NCI-H526 (cell line): ENCODE measurements at places on chromosomes 5 and 9.
A peak's percentile ranks its signal among the peaks of the same experiment; 100 is the strongest.

- DNase-seq: no peak
Observed at GRCh38 chr5:6593148-6594016, 39.5 kb downstream of the NSUN2 start.

DNA sequence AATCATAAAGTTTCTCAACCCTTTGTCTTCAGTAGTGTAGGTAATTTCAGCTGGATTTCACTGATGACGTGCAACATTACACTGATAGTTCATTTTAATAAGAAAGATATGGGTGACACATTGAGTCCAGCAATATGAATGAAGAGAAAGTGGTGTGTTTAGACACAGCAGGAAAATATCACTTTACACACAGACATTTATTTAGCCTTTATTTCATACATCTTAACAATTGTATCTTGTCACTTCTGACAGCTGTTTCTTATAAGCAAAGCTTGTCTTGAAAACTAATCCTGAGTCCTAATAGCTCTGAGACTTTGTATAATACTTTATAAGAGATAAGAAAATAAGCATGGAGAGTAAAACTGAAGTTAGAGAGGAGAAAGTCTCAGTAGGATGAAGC lies 720.5 kb upstream of the NUDT12 start:
- no peak for DNase-seq

GRCh38 chr9:122789256-122790046 lies 718 bp downstream of the OR5C1 start:
- no peak for DNase-seq

- no peak for DNase-seq
Observed at GRCh38 chr5:31303688-31304087, 110.2 kb downstream of the CDH6 start.

- DNase-seq: no peak
Observed at GRCh38 chr5:84783003-84783402, 398.3 kb upstream of the EDIL3 start.

GRCh38 chr5:141559461-141559860 lies 59.3 kb downstream of the DIAPH1 start:
- DNase-seq: no peak

DNA sequence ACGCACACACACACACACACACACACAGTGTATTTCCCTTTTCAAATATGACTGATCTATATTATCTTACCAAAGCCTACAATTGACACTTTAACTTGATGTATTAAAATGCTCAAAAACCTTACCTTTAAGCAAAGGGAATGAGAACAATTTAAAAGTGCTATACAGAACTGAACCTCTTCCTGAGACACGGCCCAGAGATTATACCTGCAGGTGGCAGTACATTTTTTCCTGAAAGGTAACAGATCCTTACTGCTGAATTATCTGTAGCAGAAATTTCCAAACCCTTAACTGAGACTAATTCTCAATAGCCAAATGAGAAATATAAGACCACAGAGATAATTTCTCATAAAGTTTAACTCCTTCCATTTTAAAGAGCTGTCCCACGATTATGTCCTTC lies 91.1 kb downstream of the MYO10 start:
- DNase-seq: peak; percentile 39

GRCh38 chr9:16485160-16485559 lies 385.3 kb downstream of the BNC2 start:
- DNase-seq: no peak

DNA sequence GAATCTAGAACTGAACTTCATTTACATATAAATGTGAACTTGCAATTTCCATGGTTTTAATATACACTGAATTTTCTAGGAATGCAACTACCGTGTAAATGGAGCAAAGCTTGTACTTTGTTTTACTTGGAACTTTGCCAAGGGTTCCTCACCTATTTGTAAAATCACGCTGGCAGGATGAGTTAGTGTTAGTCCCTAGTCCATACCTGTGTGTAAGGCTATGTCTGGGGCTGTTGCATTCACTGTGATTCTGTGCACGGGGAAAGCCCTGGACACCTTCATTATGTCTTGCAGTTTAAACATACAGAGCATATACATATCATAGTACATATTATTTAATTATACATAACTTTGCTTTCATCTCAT lies 119.9 kb downstream of the PAX5 start:
- DNase-seq: no peak

DNA sequence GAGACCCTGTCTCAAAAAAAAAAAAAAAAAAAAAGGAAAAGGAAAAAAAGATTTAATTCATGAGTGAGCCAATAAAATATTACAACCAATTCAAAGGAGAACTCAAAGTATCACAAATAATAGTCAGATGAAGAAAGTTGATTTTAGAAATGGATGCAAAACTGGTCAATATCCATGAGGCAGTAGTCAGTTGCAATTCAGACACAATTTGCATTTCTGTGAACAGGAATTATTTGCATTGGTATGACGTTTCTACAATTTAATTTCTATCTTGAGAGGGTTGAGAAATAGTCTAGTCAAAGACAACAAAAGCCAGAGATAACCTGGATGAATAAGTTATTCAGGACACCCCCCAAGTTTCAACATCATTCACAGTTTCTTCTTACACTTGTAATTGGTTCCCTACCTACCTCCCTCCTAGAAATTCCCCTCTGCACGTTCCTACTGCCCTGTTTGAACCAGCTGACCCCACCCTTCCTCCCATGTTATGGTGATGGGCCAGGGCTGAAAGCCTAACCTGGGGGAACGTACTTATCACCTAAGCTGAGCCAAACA lies 28.6 kb upstream of the CDKN2AIPNL start:
- DNase-seq: peak; percentile 56

GRCh38 chr5:133474851-133475590 lies 137.3 kb downstream of the FSTL4 start:
- no peak for DNase-seq

GRCh38 chr5:132947671-132948070 lies 15.8 kb downstream of the AFF4 start:
- DNase-seq: no peak

GRCh38 chr5:14240359-14240758 lies 97.2 kb downstream of the TRIO start:
- DNase-seq: no peak

GRCh38 chr9:88243736-88244135 lies 105.5 kb upstream of the SPATA31C2 start:
- DNase-seq: no peak

DNA sequence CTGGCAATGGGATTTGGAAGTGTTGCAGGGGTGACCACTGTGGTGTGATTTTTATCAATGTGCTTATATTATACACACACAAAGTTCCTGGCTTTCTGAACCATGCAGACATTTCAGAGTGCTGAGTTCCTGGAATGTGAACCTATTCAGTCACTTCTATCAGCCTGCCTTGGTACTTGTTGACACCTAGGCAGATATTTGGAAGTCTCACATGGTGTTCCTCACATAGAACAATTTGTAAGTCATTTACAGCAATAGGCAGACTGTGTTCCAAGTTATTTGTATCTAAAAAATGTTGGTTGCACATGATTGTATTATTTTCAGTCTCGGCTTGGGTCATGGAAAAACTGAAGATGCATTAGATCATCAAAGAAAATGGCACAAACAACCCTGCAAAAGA lies 182.2 kb downstream of the SREK1 start:
- no peak for DNase-seq

- no peak for DNase-seq
Observed at GRCh38 chr5:143819716-143820115, 7.8 kb downstream of the HMHB1 start.

- DNase-seq: no peak
Observed at GRCh38 chr5:152994033-152994680, 496.3 kb upstream of the GRIA1 start.

DNA sequence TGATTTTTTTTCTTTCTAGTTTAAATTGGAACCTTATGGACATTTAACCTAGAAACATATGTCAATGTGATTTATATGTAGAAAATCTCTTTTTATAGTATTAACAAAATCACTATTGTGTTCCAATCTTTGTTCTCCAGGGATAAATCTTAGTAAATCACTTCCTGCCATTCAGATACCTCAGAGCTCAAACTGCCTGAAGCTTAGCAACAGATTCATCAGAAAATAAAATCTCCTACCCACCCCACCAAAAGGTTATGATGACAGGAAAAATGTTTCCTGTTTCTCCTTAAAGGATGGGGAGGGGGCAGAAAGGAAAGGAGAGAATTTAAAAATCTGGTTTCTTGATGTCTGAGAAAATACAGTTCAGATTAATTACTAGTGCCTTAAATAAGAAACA lies 105.0 kb upstream of the TUT7 start:
- no peak for DNase-seq

GRCh38 chr9:34555002-34555348 lies 32.2 kb upstream of the ENHO start:
- peak; percentile 59 for DNase-seq

GRCh38 chr5:168920019-168920810 lies 341.0 kb upstream of the PANK3 start:
- no peak for DNase-seq

DNA sequence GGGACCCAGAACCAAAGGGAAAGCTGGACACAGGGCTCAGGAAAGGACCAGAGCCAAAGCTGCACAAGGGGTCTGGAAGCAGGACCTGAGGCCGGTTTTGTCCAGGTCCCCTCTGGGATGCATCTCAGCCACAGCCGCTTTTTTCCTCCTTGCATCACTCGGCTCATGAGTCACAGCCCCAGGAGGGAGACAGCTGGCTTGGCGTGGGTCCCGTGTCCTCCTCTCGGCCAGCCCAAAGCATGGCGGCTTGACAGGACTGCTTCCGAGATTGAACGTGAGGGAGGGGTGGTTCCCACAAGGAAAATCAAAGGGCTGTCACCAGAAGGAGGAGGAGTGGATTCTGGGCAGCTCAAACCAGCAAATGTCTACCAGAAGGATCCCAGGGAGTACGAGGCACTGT lies 56.7 kb upstream of the CPLX2 start:
- DNase-seq: no peak

DNA sequence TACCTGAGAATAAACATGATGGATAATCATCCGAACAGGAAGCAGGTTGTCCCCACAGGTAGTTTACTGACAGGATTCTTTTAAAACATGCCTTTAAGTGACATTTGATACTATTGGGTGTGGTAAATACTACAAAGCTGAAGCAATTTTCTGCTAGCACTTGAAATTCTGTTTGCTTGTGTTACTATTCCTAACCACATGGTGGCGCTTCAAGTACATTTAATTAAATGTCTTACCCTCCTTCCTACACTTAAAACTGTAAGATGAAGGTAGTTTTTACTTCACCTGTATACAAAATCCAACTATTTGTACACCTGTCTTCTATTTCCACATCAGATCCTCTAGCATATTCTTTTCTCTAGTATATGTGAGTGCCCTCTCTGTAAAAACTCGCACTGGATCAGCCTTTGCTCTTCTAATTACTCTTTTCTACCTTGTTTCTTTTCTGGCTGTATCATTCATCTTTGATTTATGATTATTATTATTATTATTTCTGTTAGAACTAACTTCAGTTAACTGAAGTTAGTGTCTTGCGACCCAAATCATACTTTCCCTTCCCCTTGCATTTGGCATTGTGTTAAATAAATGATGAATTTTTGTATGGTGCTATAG lies 18.4 kb downstream of the SLC25A46 start:
- DNase-seq: no peak

DNA sequence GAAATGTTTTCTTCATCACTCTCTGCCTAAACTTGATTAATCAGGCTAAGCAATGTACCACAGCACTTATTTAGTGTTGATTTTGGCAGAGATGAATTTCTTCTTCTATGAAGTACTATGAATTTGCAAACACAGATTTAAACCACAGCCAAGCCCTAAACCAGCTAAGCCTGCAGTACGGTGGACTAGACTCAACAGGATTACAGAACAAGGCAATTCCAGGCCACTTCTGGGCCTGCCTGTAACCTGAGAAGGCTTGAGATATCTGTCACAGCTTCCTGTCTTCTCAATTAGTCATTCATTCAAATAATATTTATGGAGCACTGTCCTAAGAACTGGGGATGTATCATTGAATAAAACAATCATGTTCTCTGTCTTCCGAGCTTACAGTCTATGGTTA lies 32.4 kb upstream of the CAST start:
- peak; percentile 64 for DNase-seq

- no peak for DNase-seq
Observed at GRCh38 chr5:78927657-78928282, 57.3 kb downstream of the ARSB start.

DNA sequence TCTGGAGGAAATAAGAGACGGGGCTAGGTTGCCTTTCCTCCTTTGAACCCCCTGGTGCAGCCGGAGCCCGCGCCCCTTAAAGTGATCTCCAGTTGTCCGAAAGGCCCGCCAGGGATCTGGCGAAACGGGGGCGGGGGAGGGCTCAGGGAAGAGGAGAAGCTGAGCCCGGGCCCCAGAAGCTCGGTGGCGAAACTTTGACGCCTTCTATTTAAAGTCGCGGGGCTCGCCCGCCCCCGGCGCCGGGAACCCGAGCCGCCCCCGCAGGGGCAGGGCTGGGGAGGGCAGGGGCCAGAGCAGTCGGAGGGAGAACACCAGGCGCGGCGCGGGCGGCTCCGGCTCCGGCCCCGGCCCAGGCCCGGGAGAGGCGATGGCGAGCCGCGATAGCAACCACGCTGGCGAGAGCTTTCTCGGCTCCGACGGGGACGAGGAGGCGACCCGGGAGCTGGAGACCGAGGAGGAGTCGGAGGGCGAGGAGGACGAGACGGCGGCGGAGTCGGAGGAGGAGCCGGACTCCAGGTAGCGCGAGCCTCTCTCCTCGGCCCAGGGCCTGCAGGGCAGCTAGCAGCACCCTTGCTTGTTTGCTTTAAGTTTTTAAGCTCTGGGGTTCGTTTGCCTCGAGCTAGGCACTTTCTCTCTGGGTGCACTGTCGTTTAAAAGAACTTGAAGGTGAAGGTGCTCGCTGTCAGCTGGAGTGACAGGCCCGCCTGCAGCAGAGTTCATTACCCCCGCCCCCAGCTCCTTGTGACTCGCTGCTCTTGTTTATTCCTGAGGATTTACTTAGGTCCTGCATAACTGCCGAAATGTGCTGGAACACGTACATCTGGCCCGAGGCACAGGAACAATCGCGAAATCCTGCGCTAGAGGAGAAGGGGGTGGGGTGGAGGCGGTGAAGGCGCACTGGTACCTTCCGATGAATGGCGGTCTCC lies at the start of gene CMYA5:
Gene CMYA5, plus strand, starts transcription at position 296 of the 926 bp plus-strand sequence. Its CDS starts 72 bp downstream, at position 368.
- DNase-seq: no peak

- DNase-seq: no peak
Observed at GRCh38 chr5:179265514-179266290, 79.6 kb downstream of the ADAMTS2 start.

- no peak for DNase-seq
Observed at GRCh38 chr5:6551955-6552313, 80.9 kb downstream of the NSUN2 start.

DNA sequence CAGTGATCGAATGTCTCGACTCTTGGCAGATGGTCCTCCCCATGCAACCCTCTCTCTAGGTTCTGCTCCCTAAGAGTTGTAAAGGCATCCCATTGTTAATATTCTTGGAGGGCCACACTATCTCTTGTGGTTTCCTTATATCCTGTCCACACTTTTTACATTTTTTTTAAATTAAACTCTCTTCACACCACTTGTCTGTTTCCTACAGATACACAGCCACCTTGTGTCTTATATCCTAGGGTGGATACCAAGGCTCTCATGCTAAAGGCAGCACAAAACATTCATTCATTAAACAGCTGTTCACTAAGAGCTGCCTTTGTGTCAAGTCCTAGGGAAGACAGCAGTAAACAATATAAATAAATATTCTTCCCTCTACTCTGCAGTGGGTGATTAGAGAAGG lies 60.5 kb upstream of the SHISAL2B start:
- DNase-seq: no peak

DNA sequence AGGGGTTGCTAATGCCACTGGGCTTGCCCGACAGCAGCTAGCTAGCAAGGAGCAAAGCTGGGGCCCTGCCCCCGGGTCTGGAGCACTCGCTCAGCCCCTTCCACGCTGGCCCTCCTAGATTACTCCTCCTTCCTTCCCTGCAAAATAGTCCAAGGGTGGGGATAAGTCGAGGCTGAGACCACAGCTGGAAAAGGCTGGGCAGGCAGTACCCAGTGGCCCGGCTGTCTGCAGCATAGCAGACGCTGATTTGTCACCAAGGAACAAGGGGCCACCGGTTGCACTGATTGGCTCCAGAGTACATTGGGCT lies 73.9 kb downstream of the ADAMTS2 start:
- no peak for DNase-seq
